ENCODE measurements at places on chromosomes 13 and 19.

GRCh38 chr19:48991873-48992580, 1.1 kb downstream of the GYS1 start:
- DNase-seq: no peak

DNA sequence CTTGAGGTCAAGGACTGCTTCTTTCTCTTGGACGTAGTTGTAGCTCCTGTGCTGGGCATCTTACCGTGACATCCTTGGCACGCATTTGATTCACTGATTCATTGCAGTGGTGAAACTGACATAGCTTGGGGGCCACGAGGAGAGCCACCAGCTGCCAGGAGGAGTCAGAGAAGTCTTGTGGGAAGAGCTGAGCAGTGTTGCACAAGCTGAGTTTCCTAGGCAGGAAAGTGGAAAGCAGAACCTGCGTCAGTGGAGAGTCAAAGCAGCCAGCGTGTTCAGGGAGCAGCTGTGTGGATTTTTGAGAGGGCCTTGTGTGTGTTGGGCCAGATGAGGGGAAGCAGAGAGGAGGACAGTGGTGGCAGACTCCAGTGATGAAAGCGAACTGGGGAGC, 5.3 kb upstream of the GPR183 start:
- DNase-seq: no peak

DNA sequence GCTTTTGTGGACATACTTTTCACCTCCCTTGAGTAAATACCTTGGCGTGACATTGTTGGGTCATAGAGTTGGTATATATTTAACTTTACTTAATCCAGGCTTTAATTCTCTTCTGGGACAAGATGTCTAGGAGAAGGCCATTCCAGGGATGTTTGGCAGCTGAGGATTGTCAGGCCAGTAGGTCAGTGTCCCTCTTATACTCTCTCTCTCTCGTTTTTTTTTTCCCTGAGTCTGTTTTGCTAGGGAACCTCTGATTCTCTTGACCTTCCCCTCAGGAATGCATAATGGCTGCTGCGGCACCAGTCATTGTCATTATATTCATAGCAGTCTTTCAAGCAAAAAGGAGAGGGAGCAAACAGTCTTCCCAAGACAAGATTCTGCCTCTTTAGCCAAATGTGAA, 48.8 kb downstream of the BICRA start:
- DNase-seq: no peak

- no peak for DNase-seq
Measured at GRCh38 chr19:2409352-2409912, 18.0 kb downstream of the TIMM13 start.

- DNase-seq: peak; percentile 79
Measured at GRCh38 chr19:43644181-43644580, 4.5 kb upstream of the CADM4 start.

DNA sequence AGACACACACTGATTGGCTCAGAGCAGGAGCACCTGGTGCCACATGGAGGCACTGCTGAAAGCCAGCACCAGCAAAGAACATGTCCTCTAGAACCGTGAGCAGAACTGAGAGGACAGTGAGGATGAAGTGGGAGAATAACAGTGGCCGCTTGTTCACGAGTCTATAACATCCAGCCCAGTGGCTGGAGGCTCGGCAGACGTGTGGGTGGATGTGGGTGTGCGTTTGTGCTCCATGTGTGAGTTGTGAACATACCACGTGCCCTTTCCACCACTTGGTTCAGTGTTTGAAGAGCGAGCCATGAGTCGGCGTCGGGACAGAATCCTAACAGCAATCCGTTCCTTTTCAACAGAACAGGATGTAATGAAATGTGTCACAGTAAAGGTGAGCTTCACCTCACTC, 113.0 kb downstream of the SOX1 start:
- DNase-seq: no peak

GRCh38 chr19:1654178-1654792, 1.9 kb upstream of the TCF3 start:
- DNase-seq: no peak

DNA sequence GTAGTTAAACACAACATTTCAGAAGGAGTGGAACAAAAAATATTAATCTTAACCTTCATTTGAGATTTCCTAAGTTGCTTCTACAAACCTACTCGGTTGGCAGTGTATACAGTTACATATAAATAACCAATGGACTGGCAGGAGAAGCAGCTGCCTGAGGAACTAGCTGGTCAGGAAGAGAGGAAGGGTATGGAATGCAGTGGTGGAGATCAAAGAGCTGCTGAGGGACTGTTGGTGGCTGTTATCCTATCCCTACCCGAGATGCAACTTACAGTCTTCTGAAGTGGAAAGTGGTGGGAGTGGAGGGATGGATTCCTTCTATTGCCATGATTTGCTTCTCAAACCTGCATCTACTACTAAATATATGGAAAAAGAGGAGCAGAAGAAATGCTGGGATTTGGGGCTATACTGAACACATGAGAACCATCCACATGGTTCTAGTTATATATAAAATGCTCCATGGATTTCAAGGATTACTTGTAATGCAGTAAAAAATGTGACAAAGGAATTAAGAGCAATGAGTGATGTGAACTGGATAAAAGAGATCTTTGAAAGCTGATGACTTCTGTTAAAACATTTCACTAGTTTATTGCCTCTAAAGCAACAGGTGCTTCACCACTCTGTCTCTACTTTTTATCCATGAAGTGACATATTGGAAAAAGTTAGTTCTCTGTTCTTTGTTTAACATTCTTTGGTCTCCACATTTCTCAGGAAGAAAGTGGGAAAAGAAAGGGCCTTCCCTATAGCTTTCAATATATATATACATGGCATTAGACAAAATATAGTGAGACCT, 29.9 kb downstream of the MICU2 start:
- no peak for DNase-seq

DNA sequence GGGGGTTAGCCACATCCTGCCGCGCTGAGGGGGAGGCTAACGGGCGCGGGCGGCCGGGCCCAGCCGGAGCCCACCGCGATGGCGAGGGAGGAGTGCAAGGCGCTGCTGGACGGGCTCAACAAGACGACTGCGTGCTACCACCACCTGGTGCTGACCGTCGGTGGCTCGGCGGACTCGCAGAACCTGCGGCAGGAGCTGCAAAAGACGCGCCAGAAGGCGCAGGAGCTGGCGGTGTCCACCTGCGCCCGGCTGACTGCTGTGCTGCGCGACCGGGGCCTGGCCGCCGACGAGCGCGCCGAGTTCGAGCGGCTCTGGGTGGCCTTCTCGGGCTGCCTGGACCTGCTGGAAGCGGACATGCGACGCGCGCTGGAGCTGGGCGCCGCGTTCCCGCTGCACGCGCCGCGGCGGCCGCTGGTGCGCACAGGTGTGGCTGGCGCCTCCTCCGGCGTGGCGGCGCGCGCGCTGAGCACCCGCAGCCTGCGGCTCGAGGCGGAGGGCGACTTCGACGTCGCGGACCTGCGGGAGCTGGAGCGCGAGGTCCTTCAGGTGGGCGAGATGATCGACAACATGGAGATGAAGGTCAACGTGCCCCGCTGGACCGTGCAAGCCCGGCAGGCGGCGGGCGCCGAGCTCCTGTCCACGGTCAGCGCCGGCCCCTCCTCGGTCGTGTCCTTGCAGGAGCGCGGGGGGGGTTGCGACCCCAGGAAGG, 692 bp downstream of the RGS9BP start:
- DNase-seq: peak; percentile 82

DNA sequence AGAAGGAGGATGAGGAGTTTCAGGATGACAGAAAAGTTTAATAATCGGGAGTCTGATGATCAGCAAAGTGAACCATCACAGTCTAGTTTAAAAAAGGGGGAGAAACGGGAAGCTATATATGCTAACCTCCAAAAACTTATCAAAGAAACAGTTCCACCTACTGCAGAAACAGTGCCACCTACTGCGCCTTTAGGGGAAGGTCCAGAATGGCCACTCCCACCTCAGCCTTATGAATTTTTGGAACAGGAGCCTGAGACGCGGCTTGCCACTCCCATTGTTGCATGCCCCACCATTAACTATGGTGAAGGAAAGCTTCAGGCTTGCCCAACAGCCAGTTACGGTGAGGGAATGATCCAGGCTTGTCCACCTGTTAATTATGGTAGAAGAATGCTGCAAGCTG, 929.0 kb downstream of the SLITRK6 start:
- peak; percentile 26 for DNase-seq

DNA sequence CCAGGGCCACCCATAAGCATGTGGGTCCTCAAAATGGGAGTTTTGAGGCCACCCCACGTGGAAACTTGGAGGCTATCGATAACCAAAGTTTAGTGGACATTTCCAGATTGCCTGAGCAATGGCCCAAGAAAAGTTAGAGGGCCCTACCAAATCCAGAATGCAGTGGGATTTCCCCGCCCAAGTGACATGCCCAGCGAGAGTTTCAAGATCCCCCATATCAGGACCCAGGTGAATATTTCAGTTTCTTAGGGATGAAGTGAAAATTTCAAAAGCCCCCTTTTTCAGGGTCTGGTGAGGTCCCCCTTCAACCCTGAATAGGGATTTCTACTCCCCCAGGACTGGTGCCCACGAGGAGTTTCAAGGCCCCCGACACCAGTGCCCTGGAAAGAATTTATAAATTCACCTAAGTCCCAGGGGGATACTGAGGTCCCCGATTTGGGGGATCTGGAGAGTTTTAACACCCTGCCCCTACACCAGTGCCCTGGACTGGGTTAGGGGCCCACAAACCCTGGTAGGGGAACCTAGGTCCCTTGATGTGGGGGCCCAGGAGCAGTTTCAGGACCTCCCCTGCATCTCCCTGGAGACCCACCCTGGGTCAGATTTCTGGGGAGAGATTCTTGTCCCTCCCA, 695 bp downstream of the BST2 start:
- no peak for DNase-seq

DNA sequence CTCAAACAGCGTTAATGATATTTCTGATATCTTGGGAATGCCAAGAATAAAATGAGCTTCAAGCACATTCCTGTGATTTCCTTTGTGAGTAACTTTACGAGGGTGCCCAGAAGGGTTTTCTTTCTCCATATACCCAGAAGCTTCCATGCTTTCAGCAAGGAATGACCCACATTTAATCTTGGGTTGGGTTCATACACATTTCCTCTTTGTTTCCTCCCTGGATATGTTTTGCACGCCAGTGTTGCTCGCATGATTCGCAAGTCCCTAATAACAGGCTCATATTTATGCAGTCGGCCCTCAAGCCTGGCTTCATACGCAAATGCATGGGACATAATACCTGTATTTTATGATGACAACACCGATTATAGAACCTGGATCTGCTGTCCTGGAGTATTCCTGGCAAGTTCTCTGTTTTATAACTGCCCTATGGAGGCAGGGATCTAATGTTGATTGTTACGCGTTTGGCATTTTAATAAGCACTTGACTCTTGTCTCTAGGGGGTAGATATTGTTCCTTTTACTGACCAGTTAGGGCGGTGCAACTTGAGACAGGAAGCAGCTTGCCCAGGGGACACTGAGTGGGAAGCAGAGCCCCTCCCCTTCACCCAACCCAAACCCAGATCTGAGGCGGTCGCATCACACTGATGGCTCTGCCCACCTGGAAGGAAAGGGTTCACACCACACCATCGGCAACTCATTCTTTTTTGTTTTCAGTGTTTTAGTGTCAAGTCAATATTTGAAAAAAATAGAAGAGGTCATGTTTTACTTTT, 220.4 kb upstream of the SOX1 start:
- peak; percentile 98 for DNase-seq

- no peak for DNase-seq
Measured at GRCh38 chr19:14086098-14086497, 515 bp upstream of the C19orf67 start.

- DNase-seq: no peak
Measured at GRCh38 chr19:7068599-7068998, 904 bp upstream of the ZNF557 start.

- DNase-seq: peak; percentile 43
Measured at GRCh38 chr13:57627663-57628062, 3.9 kb upstream of the PCDH17 start.

GRCh38 chr13:79352107-79352506, 53.9 kb downstream of the RBM26 start:
- no peak for DNase-seq

DNA sequence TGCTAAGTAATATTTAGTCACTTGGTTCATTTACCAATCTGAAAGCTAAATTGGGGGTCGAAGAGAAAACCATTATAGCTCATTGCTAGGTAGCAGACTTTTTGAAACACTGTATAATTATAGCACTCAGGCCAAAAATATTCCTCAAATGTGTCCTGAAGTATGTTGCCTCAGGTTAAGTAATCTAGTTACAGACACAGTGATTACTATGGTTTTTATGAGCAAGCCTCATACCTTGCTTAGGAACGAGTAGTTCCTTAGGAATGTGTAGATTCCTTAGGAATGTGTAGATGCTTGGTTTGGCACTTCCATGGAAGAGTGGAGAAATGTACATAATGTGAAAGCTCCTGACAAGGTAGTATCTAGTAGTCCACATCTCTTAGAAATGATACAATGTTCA, 387.5 kb downstream of the LMO7 start:
- DNase-seq: peak; percentile 46

GRCh38 chr13:113292021-113292862, 4.8 kb upstream of the LAMP1 start:
- DNase-seq: peak; percentile 45

DNA sequence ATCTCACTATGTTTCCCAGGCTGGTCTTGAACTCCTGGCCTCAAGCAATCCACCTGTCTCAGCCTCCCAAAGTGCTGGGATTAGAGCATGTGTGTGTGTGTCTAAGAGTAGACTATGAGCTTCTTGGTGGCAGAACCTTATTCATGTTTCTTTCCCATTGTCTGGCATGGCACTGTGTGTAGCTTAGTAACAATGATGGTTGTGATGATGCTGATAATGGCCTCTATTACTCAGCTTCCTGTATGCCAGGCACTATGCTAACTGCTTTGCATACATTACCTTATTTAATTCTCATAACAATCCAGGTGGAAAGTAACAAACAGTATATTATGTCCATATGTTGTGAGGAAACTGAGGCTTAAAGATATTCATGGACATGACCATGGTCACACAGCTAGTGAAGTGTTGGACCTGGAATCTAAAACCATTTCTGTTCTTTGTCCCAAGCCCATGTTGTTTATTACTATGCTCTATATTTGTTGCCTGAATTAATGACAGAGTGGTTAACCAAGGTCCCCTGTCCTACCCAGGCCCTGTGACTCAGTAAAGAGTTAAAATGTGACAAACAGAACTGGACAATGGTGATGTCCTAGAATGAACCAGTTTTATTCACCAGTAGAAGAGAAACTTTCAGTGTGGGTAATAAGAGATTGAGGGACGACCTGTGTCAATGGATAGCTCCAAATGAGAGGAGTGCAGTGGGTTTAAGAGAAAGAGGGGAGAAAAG, 109.6 kb downstream of the KLF5 start:
- DNase-seq: no peak

GRCh38 chr19:56272161-56272798, at the start of gene EDDM13:
Gene EDDM13 (plus strand): TSS chr19:56272748. CDS start chr19:56272835, 87 bp downstream.
- peak; percentile 62 for DNase-seq

GRCh38 chr13:23268441-23268840, 87.7 kb downstream of the SGCG start:
- DNase-seq: no peak

GRCh38 chr19:16038196-16038695, 38.0 kb upstream of the TPM4 start:
- DNase-seq: no peak

Measured in NCI-H69 (cell line).